ENCODE measurements at places on chromosomes 3 and 15.

GRCh38 chr3:117987256-117987655 lies 1047.4 kb downstream of the IGSF11 start:
- DNase-seq, result no peak

DNA sequence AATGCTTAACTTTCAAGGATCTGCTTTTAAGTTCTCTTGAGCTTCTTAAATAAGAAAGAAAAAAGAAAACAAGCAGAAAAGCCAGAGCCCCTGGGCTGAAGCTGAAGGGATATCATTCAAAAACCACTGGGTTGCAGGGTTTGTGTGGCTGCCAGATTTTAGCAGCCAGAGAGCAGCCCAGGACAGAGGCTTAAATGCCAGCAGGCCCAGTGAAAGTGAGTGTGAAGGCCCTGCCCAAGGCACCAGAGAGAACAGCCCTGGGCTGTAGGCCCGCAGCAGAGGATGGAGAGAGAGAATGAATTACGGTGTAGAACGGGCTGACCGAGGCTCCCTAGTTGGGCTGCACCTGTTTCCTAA lies 106.3 kb upstream of the BOC start:
- no peak for DNase-seq

DNA sequence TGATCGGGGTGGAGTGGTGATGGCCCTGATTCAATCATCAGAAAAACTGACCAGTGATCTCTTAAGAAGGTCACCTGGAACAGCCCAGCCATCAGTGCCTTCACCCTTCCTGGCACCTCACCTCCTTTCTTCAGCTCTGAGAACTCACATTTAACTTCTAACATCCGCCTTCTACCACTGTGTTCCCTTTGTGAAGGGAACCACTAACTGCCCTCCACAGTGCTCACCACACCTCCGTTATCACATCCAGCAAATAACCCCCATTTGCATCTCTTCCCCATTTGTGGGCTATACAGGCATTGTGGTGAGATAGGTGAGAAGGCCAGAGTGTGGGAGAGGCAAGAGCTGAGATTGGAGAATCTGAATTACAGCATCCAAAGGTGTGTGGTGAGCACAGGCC lies 107.4 kb downstream of the PLCL2 start:
- DNase-seq, result no peak

DNA sequence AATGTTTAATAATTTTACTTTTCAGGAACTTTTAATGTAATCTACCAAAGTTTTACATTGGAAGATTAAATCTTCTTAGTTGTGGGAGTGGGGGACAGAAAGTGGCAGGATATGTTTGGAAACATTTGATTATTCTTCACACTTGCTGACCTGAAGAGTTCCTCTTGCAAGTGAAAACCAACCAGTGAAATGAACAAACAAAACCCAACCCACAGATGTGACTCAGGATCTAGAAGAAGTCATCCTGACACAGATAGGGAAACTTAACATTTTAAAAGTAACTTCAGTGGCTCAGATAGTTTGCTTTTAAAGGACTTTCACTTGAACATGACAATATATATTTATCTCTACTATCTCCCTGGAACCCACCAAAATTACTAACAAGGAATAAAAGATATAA lies 55.4 kb downstream of the ASTE1 start:
- DNase-seq, result no peak

DNA sequence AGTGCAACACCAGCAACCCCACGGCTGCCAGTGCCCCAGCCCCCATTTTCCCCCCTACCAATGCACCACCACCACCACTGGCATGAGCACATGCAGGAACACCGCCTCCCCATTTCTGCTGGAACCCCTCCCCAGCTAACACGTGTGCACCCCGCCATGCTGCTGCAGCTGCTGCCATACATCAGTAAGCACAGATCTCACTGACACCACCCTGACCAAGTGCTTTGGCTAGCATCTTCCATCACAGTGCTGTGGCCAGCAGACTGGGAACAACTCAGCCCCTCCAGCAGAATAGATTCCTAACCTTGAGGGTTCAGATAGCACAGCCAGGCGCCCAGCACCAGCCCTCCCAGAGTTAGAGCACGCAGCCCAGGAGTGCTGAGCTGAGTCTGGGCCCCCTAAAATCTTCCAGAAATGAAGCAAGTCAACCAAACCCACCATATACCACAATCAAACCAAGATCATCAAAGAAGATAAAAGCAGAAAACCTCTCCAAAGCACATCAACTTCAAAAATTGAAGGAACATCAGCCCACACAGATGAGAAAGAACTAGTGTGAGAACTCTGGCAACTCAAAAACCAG lies 81.2 kb upstream of the CDV3 start:
- no peak for DNase-seq

GRCh38 chr15:48371550-48371949 lies 40.3 kb downstream of the DUT start:
- DNase-seq, result no peak

- DNase-seq, result no peak
Observed at GRCh38 chr3:50472958-50473357, 30.5 kb downstream of the CACNA2D2 start.

DNA sequence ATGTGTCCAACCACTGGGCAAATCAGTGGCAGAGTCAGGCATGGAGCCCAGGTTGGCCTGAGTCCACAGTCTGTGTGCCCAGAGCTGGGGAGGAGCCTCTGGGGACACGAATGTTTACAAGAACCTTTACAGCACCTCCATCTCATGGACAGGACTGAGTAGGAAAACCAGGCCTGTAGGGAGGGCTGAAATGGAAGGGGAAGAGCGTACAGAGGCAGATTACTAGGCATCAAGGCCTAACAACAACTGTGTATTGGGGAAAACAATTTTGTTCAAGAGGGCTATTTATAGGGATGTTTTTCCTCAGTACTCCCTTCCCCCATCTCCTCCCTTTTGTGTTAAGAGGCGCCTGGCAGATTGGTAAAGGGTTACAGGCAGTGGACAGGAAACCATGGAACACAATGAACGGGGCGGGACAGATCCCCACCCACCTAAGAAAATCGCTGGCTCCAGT lies 15.1 kb upstream of the ARHGAP31 start:
- DNase-seq, result no peak

- DNase-seq, result no peak
Observed at GRCh38 chr15:71662306-71662705, 148.0 kb upstream of the NR2E3 start.

- DNase-seq, result no peak
Observed at GRCh38 chr15:52318729-52319500, 23.3 kb upstream of the MYO5C start.

- DNase-seq, result no peak
Observed at GRCh38 chr3:47291158-47291753, 8.5 kb downstream of the KLHL18 start.

GRCh38 chr3:132253262-132253878 lies 63.8 kb upstream of the ACP3 start:
- peak; percentile 75 for DNase-seq

DNA sequence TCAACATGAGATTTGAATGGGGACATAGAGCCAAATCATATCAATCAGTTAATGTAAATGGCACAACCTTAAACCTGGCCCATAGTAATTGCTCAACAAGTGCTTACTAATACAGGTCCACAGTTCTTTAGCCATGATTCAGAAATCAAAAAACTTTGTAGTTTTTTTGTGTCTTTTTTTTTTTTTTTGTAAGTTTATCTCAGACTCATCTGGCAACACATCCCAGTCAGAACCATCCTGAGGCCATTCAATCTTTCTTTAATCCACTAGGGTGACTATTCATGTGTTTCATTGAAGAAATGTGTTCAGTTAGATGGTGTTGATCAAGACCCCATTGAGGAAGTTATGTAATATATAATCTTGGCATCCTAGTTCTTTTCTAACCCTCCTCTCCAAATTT lies 65.4 kb downstream of the ABI3BP start:
- no peak for DNase-seq

DNA sequence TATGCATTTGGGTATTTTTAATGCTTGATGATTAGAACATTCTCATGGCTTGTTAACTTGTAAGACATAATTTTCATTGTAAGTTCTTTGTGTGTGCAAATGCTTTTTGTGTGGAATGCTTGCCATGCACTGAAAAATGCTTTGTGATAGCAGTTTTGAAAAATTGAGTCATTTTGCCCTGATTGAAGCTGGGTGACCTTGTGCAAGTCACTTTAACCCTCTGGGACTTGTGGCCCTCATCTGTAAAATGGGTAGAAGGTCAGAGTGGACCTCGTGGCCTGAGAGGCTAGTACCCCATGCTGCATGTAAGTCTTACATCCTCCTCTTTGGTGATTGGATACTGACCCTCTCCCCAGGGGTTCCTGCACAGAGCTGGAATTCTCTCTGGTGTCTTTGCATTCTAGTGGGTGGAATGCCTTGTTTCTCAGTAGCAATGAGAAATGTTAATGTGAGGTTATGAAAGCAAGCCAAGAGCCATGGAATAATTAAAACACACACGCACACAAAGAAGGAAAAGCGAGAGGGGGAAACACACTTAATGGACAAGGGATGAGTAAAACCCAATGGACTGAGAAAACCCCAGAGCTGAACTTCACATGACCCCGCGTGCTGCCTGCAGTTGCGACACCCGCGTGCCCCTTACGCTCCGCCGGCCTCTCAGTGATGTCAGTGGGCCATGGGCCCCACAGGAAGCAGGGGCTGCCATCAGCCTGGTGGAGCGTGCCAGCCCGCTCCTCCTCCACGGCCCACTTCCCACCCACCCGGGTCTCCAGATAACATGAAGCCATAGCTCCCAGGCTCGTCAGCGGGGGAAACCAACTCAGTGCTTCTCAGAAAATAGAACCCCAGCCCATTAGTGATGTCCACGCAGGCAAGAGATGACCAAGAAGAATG lies 44.0 kb downstream of the SMAD3 start:
- DNase-seq, result no peak

- no peak for DNase-seq
Observed at GRCh38 chr15:73495181-73495580, 52.2 kb downstream of the REC114 start.

DNA sequence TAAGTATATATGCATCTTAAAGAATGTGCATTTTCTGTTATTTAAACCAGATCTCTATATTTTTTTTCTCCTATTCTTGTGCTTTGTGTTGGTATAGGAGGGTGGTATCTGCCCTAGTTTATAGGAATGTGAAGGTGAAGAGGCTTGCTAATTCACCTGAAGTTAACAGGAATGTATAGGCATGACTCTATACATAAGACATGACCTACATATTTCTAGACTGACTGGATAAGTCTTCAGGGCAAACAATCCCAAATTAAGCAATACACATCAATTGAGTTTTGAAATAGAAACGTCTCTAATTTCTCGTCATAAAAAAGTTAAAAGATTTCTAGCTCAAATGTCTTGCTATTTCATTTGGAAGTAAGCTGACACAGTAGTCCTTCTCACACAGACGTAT lies 410.0 kb downstream of the DIPK2A start:
- DNase-seq, result no peak

DNA sequence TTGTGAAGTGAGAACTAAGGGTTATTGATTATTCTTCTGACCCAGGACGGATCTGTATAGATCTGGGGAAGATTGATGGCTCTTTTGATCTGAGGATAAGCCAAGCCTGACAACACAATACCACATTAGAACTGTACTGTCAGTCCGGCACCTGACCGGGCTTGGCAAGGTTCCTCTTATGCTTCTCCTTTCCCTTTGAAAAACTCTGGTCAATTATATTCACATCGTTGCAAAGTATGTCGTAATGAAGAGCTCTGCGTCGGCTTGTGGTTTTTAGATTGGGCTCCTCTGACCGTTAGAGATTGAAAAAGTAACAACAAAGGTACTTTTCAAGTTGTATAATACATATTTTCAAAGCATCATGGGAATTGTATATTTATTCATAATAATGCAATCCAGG lies 389.8 kb downstream of the NR2F2 start:
- DNase-seq, result no peak

GRCh38 chr15:69463182-69463756 lies 10.7 kb downstream of the RPLP1 start:
- DNase-seq, result no peak

DNA sequence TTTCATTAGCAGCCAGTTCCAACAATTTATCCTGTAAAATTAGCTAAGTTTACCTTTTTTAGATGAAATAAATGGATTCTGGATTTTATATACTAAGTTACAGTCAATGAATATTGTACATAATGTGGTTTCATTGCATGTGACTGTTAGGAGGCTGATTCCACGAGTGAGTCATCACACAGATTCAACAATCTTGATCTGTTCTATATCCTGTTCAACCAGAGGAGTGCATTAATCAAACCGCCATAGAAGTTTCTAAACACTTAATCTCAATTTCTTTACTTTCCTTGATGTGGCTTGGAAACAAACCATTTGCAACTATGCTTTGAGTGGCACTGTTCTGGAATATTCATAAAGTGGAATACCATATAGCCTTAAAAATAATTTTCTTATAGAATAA lies 15.3 kb downstream of the DNAJC13 start:
- DNase-seq, result no peak

DNA sequence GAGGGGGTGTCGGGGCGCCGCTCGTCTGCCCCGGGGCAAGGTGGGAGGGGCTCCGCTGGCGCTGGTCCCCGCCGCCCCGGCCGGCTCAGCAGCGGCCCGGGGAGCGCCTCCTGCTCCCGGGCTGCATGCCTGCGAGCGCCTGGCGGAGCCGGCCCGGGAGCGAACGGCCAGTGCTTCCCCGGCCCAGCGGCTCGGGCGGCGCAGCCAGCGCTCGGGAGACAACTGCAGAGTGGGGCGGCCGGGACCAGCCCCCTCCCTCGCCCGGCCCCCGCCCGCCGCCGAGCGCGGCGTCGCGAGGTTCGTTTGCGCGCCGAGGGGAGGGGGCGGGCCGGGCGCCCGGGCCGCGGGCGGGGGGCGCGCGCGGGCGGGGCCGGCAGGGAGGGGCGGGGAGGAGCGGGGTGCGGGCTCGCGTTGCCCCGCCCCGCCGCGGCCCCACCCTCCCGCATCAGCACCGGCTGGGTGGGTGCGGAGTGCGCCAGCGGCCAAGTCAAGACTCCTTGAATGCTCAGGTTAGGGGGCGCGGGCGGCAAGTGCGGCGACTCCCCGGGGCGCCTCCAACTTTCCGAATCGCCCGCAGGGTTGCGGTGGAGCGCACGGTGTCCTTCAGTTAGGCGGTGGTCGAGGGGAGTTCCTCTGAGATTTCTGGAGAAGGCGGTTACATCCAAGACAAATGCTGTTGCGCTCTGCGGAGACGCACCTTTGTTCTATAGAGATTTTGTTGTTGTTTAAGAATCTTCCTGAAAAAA lies at the start of gene RGMA:
RGMA (minus strand) TSS at position 231 of the 746 bp plus-strand sequence. CDS start 279 bp downstream, outside the sequence.
- no peak for DNase-seq

- DNase-seq, result no peak
Observed at GRCh38 chr15:75309711-75310110, 26.2 kb upstream of the COMMD4 start.

- no peak for DNase-seq
Observed at GRCh38 chr3:44478055-44478468, 592 bp upstream of the ZNF445 start.

GRCh38 chr15:100929641-100930042 lies 10.5 kb downstream of the LRRK1 start:
- no peak for DNase-seq

DNA sequence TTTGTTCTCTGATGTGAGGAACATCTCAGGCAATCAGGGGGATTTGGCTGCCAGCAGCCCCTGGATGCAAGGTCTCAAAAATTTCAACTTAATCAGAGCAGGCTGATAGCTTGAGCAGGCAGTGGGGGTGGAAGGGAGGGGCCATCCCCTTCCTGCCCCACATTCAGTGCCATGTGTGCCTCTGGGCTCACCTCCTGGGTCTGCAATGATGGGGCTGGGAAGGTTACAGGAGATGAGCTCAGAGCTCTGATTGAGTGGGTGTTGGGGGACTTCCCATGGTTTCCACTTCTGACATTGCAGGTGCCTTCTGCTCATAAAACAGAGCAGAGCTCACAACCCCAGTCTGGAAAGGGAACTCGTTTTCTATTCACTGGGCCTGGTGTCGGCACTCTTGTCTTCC lies 37.0 kb downstream of the PARP16 start:
- no peak for DNase-seq
